NCI-H2171 (cell line): ENCODE measurements at places on chromosomes 12 and 14.

GRCh38 chr12:95882080-95882479, 23.3 kb downstream of the SNRPF start:
- DNase-seq = no peak

GRCh38 chr12:8032242-8033152, at the start of gene FOXJ2:
TSS of gene FOXJ2 (plus strand) at chr12:8032716. CDS start at chr12:8039833, 7,117 bp downstream.
- DNase-seq = peak; percentile 100

GRCh38 chr12:95417372-95417771, 56.6 kb upstream of the METAP2 start:
- DNase-seq = no peak

- DNase-seq = peak; percentile 100
These were observed 261 bp upstream of the RNU7-1 start for GRCh38 chr12:6943389-6943721.

GRCh38 chr12:120094485-120094884, 22.1 kb downstream of the RAB35 start:
- no peak for DNase-seq

DNA sequence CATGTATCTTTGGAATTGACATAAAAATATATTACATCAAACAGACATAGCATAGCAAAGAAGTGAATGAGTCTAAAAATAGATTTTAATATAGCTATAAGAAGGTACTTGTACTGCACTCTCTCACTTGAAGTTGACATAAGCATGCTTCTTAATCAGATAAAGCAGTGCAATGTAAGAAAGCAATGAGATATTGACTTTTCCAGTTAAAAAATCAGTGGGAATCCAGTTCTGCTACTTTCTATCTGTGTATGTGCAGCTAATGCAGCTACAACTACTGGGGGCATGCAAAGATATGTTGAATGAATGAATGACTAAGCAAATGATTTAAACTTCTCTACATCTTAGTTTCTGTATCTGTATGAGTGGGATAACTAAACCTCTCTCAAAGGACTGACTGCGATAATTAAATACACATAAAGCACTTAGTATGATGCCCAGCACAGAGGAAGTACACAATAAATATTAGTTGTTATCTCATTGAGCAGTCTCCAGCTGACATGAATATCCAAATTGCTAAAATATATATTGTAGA, 10.3 kb downstream of the WASHC3 start:
- DNase-seq = no peak

- DNase-seq = no peak
These were observed 5.5 kb downstream of the SETD3 start for GRCh38 chr14:99475179-99475578.

DNA sequence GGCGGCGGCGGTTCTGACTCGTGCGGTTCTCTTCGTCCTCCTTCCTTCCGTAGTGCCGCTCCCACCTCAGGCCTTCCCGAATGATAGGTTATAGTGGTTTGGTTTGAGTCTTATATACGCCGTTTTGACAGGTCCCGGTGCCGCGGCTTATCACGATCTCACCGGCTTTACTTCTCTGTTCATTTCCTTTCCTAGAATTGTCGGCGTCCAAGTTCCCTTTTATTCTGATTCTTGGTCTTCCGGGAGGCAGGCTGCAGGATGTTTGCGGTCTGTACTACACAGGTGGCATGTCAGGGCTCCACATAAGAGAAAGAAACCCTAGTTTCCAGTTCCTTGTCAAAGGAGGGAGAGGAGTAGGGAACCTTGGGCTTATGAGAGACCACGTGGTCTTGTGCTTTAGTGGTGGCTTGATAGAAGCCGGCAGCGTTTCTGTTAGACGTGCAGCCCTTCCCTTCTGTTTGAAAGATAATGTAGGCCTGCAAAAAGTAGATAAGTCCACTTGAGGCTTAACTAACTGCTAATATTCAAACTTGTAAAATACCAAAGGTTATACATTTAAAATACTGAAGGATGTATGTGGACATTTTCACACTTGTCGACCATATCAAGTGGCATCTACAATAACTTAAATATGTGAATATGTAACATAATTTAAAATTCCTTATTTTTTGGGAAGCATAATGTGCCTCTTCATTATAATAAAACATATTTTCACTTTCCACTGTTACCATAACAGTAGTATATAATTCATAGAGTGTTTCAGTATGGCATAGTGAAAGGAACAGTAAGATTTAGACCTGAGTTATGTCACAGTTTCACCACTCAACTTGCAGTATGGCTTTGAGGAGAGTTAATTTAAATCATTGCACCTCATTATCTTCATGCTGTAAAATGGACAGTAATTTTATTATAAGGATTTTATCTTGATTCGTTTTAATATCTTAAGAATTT, 804 bp downstream of the USP15 start:
- DNase-seq = peak; percentile 19

DNA sequence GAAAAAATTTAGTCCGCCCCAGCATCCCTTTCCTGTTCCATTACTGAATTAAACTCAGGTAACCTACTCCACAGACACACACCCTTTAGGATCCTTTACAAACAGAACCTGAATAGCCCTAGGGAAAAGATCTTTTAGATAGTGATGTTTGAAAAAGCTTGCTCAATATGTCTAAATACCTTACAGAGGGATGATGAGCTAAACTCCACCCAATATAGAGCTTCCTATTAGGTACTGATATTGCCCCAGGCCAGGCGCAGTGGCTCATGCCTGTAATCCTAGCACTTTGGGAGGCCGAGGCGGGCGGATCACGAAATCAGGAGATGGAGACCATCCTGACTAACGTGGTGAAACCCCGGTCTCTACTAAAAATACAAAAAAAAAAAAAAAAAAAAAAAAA, 50.1 kb downstream of the FERMT2 start:
- no peak for DNase-seq

- no peak for DNase-seq
These were observed 72.0 kb downstream of the PPP2R5E start for GRCh38 chr14:63470962-63471793.

GRCh38 chr12:102439426-102440405, 40.6 kb downstream of the IGF1 start:
- peak; percentile 62 for DNase-seq

DNA sequence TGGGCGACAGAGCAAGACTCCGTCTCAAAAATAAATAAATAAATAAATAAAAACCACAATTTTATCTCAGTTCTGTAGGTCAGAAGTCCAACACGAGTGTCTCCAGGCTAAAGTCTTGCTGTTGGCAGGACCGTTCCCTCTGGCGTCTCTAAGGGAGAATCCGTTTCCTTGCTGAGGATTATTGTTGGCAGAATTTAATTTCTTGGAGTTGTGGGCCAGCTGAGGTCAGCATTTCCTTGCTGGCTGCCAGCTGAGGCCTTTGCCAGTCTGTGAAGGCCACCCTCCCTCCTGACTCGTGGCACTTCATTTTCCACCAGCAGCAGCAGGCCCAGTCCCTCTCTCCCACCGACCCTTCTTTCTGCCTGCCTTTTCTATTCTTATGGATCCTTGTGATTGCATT, 17.2 kb downstream of the PSMC1 start:
- DNase-seq = no peak

GRCh38 chr14:55715889-55716288, 135.9 kb downstream of the KTN1 start:
- DNase-seq = no peak

GRCh38 chr12:54378796-54379397, 5.6 kb downstream of the ZNF385A start:
- DNase-seq = no peak

GRCh38 chr12:90013409-90013808, 304.8 kb upstream of the ATP2B1 start:
- DNase-seq = no peak

DNA sequence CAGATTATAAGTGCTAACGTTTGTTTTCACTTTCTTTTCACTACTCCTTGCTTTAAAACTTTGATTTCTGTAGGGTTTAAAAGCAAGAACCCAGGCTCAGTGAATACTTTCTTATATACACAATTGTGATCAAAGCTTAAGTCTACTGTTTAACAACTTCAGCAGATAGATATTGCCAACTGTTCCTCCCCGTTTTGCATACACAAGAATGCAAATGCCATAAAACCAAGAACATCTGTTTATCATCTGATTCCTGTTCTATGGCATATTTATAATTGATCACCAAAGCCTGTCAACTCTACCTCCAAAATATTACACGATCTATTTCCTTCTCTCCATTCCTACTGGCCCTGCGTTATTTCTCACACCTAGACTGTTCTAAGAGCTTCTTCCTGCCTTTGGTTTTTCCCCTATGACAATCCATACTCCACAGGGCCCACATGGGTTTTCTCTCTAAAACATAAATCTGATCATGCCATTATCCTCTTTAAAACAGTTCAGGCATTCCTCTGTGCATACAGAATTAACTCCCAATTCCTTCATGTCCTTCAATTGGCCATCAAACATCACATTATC, 15.9 kb downstream of the MED13L start:
- DNase-seq = no peak

- no peak for DNase-seq
These were observed 154.7 kb downstream of the ADGRD1 start for GRCh38 chr12:131108177-131108955.

- no peak for DNase-seq
These were observed 272.6 kb downstream of the FOXG1 start for GRCh38 chr14:29039171-29039570.

DNA sequence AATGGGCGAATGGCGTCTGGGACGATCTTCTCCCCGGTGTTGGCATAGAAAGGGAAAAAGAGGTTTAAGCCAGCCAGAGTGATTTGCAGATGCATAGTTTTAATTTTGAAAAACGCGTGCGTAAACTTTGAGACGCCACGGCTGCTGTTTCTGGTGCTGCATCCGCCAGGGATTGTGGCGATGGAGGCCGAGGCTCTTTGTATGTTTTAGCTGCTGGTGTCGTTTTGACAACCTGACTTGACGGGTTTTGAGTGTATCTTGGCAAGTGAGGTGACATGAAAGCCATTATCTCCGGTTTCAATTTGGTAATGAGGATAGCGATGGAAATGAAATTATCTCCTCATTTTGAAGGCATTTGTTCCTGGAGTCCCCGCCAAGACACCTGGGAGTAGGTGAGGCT, 1.6 kb downstream of the PTGDR start:
- no peak for DNase-seq

GRCh38 chr14:62133776-62134550, 371.7 kb downstream of the SNAPC1 start:
- DNase-seq = peak; percentile 18
